ENCODE measurements at places on chromosomes 4 and X. TPM values are rescaled to one million over a fixed set of nuclear protein-coding genes. Genes with fewer than 3 reads are reported as not detected.
A peak's percentile ranks its signal among the peaks of the same experiment; 100 is the strongest.

GRCh38 chr4:150585611-150586010 is 3.7 kb downstream of the MAB21L2 start:
- DNase-seq = no peak
- no peak overlapping the region for H3K27ac ChIP-seq
- no peak overlapping the region for H3K4me3 ChIP-seq
- no peaks in the 10 kb centered on the region for H3K27me3 ChIP-seq

DNA sequence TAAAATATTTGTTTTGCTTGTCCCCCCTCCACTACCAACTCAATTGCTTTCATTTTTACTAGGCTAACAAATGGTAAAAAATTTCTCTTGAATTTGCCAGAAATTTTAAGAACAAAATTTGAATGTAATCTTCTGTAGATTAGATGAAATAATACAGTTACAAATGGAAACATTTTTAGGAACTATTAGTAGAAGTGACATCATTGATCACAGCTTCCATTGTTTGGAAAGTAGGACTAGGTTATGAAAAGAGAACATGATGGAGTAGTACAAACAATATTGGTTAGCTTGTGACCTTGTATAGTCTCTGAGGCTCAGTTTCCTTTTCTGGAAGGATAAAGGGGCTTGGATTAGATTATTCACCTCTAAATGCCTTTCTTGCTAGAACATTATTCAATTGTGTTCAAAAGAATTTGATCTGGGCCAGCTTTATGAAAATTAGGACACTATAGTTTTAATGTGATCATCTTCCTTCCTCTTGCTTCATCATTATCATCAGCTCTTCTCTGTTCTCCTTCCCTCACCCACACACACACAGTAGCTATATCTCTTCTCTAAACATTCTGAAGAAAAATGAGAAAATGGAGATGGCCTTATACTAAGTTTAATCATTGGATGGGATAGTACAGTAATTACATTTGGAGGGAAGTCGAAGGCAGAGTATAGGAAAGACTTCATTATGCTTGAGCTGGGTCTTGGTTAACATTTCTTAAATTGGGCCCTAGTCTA is 9.9 kb downstream of the MTMR1 start:
- H3K36me3 ChIP-seq = no peaks in the 10 kb centered on the region
- H3K4me1 ChIP-seq = no peaks in the 10 kb centered on the region
- no peaks in the 10 kb centered on the region for H3K27me3 ChIP-seq
- no peak for DNase-seq

GRCh38 chrX:74536832-74537371 is 77.5 kb downstream of the RLIM start:
- DNase-seq = no peak
- no peaks in the 10 kb centered on the region for H3K36me3 ChIP-seq
- peak overlapping the region; percentile 54 for H3K27ac ChIP-seq
- H3K27me3 ChIP-seq = no peaks in the 10 kb centered on the region
- H3K4me3 ChIP-seq = peak overlapping the region; percentile 63

DNA sequence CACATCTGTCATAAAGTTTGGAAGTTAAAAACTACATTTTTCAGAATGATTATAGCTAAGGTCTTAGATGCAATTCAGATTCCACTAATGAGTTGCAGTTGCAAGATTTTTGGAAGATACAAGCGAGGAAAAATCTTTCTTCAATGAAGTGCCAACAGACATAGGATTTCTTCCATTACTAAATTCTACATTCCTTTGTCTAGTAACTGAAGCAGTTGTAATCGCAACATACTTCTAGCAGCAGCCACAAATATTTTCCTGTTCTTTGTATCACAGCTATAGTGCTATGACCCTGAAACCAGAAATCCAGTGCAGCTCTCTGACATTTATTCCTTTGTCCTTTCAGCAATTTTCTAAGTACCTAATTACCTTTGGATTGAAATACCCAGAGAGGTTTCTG is 225.2 kb upstream of the SLIT2 start:
- no peak for DNase-seq
- H3K4me1 ChIP-seq = no peaks in the 10 kb centered on the region
- no peak overlapping the region for H3K4me3 ChIP-seq

DNA sequence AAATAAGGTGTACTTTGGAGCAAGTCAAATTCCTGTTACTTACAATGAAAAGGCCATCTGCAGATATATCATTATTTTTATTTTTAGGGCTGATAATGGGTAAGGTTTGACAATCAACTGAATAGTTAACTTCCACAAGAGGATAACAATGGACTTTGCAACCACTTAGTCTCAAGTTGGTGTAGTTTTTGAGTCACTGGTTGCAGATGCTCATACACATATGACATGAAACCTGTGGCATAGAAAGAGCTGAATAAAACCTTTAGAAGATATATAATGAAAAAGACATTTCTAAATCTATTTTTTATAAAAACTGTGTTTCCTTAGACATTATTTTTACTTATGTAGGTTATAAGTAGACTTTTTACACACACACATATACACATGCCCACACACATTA is 2110.9 kb downstream of the PCDH7 start:
- H3K36me3 ChIP-seq = no peaks in the 10 kb centered on the region
- H3K27ac ChIP-seq = no peak overlapping the region
- H3K27me3 ChIP-seq = no peaks in the 10 kb centered on the region
- no peaks in the 10 kb centered on the region for H3K4me1 ChIP-seq
- no peak for DNase-seq

- H3K4me3 ChIP-seq = no peak overlapping the region
- no peak overlapping the region for H3K27ac ChIP-seq
- DNase-seq = no peak
- no peaks in the 10 kb centered on the region for H3K36me3 ChIP-seq
- H3K4me1 ChIP-seq = peaks cover 23% of the 10 kb centered on the region
- peaks cover 66% of the 10 kb centered on the region for H3K27me3 ChIP-seq
These were observed 68.4 kb downstream of the FBXO8 start for GRCh38 chr4:174215057-174215456.

DNA sequence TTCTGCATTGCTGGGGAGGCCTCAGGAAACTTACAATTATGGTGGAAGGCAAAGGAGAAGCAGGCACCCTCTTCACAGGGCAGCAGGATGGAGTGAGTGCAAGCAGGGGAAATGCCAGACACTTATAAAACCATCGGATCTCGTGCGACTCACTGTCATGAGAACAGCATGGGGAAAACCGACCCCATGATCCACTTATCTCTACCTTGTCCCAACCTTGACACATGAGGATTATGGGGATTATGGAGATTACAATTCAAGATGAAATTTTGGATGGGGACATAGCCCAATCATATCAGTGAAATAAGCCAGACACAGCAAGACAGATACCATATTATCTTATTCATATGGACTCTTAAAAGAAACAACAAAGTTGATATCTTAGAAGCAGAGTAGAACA is 134.9 kb downstream of the C4orf33 start:
- DNase-seq = no peak
- H3K27ac ChIP-seq = no peak overlapping the region
- no peaks in the 10 kb centered on the region for H3K4me1 ChIP-seq
- H3K27me3 ChIP-seq = no peaks in the 10 kb centered on the region
- no peak overlapping the region for H3K4me3 ChIP-seq

GRCh38 chrX:115260330-115260729 is 26.4 kb upstream of the LRCH2 start:
- no peaks in the 10 kb centered on the region for H3K36me3 ChIP-seq
- no peak overlapping the region for H3K4me3 ChIP-seq
- no peak for DNase-seq
- H3K4me1 ChIP-seq = no peaks in the 10 kb centered on the region
- no peaks in the 10 kb centered on the region for H3K27me3 ChIP-seq

DNA sequence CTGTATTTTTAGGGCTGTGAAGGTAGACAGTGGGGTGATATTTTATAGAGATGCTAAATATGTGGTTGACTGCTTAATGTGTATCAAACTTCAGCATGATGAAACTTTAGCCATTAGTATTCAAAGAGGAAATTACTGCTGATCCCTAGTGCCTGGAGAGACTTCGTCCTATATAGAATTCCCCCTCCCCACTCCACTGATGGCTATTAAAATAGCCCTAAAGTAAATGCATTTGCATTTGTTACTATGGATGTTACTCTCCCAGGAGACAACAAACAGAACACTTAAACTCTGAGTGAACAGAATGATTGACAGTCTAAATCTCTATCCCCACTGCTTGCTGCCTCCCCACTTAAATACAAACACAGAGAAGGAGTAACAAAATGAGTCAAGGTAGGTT is 39.1 kb downstream of the ADGRL3 start:
- H3K27ac ChIP-seq = no peak overlapping the region
- no peaks in the 10 kb centered on the region for H3K27me3 ChIP-seq
- H3K36me3 ChIP-seq = no peaks in the 10 kb centered on the region
- no peak for DNase-seq

The PTPN13 gene
- total RNA-seq = 0.18 TPM

The NRK gene
- total RNA-seq = not detected

The PABPC1L2A gene
- total RNA-seq = not detected

The HMX1 gene
- total RNA-seq = not detected

The TACR3 gene
- total RNA-seq = not detected

The CLGN gene
- total RNA-seq = 0.12 TPM

The TRIM75 gene
- total RNA-seq = not detected

The GPR34 gene
- 0.70 TPM for total RNA-seq

The TSC22D3 gene
- total RNA-seq = 45.2 TPM

Data from naive thymus-derived CD4-positive, alpha-beta T cell (primary cell).